H9 (cell line): ENCODE measurements at places on chromosomes 5 and 9. TPM values are rescaled to one million over a fixed set of nuclear protein-coding genes. Genes with fewer than 3 reads are reported as not detected.

ASPN gene
- not detected in 2 replicates for total RNA-seq

TEX48 gene
- total RNA-seq, result not detected in 2 replicates

SHOC1 gene
- not detected in 2 replicates for total RNA-seq

CORO2A gene
- total RNA-seq, result 15.5 and 15.8 TPM in 2 replicates

C9 gene
- not detected in 2 replicates for total RNA-seq

NKD2 gene
- total RNA-seq, result 7.3 and 7.7 TPM in 2 replicates

SOHLH1 gene
- not detected in 2 replicates for total RNA-seq

F2RL1 gene
- total RNA-seq, result 22.4 and 23.0 TPM in 2 replicates

IFNK gene
- total RNA-seq, result not detected in 2 replicates

LIFR gene
- 6.3 and 7.8 TPM in 2 replicates for total RNA-seq

SLIT3 gene
- total RNA-seq, result 0.75 and 0.92 TPM in 2 replicates

SLC35D2 gene
- 17.9 and 19.0 TPM in 2 replicates for total RNA-seq

CD72 gene
- total RNA-seq, result 3.3 and 3.9 TPM in 2 replicates

DCP2 gene
- 164 and 176 TPM in 2 replicates for total RNA-seq

TAF11L10 gene
- not detected in 2 replicates for total RNA-seq
